ENCODE measurements at places on chromosomes 2 and 18.

- H3K4me1 ChIP-seq: no peaks in the 10 kb centered on the region
- no peak overlapping the region for H3K4me3 ChIP-seq
- H3K27me3 ChIP-seq: peaks cover 22% of the 10 kb centered on the region
- no peaks in the 10 kb centered on the region for H3K36me3 ChIP-seq
These were observed 157.2 kb upstream of the COPS8 start for GRCh38 chr2:236928380-236929037.

- H3K4me3 ChIP-seq: peak overlapping the region; percentile 81
- peak overlapping the region; percentile 94 for H3K27ac ChIP-seq
- peaks cover 53% of the 10 kb centered on the region for H3K4me1 ChIP-seq
- peaks cover 26% of the 10 kb centered on the region for H3K36me3 ChIP-seq
These were observed 697 bp downstream of the KCMF1 start for GRCh38 chr2:84971510-84972206.

DNA sequence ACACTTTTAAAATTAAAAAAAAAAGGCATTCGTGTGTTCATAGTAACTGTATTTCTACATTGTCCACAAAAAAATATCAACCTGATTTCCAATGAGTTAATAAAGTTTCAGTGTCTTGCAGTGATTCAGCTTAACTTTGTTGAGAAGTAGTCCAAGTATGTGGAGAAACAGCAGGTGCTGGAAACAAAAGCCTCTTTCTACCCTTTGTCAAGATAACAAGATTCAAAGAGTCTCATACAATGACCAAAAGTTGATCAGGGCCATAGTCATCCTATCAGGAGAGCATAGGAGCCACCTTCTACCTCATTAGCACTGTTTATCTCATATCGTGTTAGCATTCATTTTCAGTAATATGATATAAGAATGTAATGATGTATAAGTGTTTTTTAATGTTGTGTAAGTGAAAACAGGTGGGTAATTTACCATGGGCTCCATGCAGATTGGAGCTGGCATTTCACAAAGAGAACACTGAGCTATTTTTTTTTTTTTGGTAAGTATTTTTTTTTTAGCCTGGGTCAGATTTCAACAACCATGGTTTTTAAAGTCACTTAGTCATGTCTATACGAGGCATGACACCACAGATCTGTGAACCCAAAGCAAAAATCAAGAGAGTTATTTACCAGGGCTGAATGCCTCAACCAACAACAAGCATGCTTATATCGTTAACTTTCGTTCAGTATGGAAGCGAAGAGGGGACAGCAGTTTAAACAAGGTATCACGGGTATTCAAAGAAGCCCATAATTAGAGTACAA is 165.0 kb upstream of the ZNF521 start:
- H3K27ac ChIP-seq: no peak overlapping the region
- H3K4me3 ChIP-seq: no peak overlapping the region
- H3K36me3 ChIP-seq: no peaks in the 10 kb centered on the region
- DNase-seq: no peak
- peaks cover 26% of the 10 kb centered on the region for H3K4me1 ChIP-seq

DNA sequence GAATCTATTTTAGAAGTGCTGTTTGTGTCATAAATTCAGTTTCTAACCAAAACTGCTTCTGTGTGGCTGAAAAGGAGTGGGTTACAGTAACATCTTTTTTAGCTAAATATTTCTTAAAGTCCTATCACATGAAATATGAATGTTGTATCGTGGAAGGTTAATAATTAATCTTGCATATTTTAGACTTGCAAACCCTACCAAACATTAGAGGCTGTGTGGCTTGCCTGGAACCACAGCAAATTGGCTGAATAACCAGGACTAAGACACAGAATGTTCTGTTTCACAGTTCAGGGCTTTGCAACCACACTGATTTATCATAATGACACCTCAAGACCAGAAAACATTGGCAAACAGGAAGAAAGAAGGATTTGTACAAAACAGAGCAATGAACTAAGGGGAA is 208.9 kb upstream of the CNTNAP5 start:
- no peak for DNase-seq
- H3K4me3 ChIP-seq: no peak overlapping the region
- no peaks in the 10 kb centered on the region for H3K27me3 ChIP-seq
- no peaks in the 10 kb centered on the region for H3K4me1 ChIP-seq
- H3K36me3 ChIP-seq: no peaks in the 10 kb centered on the region
- no peak overlapping the region for H3K27ac ChIP-seq

DNA sequence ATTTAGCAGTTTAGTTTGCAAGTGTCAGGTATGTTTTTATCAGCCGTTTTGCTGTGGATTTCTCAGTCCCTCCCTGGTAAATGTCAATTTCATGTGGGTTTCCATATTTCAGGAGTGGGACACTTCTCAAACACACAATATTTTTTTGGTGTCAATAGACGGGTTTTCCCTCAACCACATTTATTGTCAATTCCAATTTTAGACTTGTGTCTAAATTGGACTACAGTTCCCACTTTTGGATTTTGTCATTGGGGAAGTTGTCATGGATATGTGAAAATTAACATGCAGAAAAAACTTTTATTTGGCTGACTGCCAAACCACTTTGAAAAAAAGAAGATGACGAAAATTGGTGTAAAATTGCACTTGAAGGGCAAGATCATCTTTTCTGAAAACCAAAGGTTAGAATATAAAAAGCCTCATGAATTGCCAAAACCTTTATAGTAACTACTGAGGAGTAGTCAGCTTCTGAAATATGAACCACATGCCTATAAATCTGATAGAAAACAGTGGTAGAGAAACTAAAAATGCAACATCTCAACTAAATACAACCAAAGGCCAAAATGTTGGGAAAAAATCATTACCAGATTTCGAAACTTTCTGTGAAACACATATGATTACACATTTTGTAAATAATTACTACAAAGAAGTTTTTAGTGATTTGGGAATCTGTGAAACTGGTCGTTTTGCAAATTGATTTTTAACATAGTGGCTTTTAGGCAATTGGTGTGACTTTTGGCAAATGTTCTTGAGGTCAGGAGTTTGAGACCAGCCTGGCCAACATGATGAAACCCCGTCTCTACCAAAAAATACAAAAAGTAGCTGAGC is 106.4 kb downstream of the BCL2L11 start:
- H3K4me3 ChIP-seq: no peak overlapping the region
- peaks cover 15% of the 10 kb centered on the region for H3K36me3 ChIP-seq
- peak overlapping the region; percentile 49 for H3K27ac ChIP-seq
- H3K27me3 ChIP-seq: peaks cover 34% of the 10 kb centered on the region
- H3K4me1 ChIP-seq: peaks cover 25% of the 10 kb centered on the region

DNA sequence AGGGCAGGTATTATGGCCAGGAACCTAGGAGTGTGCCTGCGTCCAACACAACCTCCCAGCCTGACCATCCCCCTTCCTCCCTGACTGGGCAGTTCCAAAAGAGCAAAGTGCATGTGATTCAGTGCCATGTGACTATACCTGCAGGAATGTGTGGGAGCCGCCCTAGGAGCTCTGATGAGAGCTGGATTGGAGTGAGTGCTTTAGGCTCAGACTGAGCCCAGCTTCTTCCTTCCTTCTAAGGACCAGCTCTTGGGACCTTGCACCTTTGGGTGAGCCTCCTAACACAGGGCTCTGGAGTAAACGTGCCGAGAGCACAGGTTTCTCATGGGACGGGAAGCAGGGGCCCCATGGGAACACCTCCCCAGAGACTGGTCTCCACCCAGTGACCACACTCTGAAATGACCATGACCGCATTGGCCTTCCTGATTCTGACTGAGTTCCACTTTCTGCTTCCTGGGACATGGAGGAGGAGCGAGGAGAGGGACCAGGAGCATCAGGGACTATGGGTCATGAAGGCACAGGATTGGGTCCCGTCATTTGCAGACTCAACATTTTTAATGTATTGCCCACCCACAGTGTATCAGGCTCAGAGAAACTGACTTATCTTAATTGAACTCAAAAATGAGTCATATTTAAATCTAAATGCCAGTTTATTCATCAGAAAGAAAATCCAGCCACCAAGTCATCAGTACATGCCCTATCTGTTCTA is 87.8 kb upstream of the BCL2L11 start:
- no peaks in the 10 kb centered on the region for H3K27me3 ChIP-seq
- no peak overlapping the region for H3K4me3 ChIP-seq
- DNase-seq: no peak
- peaks cover 85% of the 10 kb centered on the region for H3K4me1 ChIP-seq
- no peak overlapping the region for H3K27ac ChIP-seq

Data from stimulated activated naive B cell treated with anti-CD40 and anti-IgM and Interleukin-4, amounts not matched to agents 10 μg/mL and 1 μg/mL and 100 μg/mL, for 72 hours (primary cell).